ENCODE measurements at places on chromosomes 11 and 22. TPM values are rescaled to one million over a fixed set of nuclear protein-coding genes. Genes with fewer than 3 reads are reported as not detected.

EHD1 gene
- 84.5 TPM for total RNA-seq

CD81 gene
- 259 TPM for total RNA-seq

SLC22A25 gene
- total RNA-seq, result not detected

GGTLC2 gene
- total RNA-seq, result not detected

SF3B2 gene
- total RNA-seq, result 130 TPM

IGHMBP2 gene
- 10.3 TPM for total RNA-seq

TBX10 gene
- total RNA-seq, result not detected

SLC1A2 gene
- not detected for total RNA-seq

TRIM29 gene
- 0.20 TPM for total RNA-seq

ZP1 gene
- total RNA-seq, result not detected

Measured in mammary microvascular endothelial cell (primary cell).